ENCODE measurements at places on chromosomes 11 and 22.
A peak's percentile ranks its signal among the peaks of the same experiment; 100 is the strongest.

GRCh38 chr11:63879598-63880402 lies 37.2 kb downstream of the RCOR2 start:
- no peak for DNase-seq

DNA sequence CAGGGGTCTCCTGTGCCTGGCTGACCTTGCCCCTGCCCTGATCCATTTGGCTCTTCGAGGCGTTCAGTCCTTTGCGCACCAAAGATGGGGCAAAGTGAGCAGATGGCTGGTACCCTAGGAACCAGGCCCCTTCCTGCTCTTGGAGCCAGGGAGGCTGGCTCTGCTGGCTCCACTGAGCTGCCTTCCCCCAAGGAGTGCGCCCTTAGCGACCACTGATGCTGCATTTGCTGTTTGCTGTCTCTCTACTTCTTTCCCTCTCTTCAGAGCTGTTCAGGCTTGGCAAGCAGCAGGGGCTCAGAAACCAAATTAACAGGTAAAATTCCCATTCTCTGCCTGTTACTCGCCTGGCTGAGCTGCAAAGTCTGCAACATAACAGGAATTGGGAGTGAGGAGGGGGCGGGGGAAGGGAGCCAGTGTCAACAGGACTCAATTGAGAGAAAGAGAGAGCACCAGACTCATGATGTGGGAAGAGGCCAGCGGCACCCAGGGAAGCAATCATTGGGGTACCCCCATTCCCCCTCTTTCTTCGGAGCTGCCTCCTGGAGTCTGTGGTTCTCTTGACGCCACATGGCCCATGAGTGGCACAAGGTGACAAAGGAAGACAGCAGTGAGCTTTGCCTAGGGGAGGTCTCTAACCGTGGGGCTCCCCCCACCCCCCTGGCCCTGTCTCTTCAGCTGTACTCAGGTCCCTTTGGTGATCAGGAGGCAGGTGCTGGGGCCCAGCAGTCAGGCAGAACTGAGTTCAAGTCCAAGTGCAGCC lies 102.3 kb downstream of the TP53I11 start:
- no peak for DNase-seq

DNA sequence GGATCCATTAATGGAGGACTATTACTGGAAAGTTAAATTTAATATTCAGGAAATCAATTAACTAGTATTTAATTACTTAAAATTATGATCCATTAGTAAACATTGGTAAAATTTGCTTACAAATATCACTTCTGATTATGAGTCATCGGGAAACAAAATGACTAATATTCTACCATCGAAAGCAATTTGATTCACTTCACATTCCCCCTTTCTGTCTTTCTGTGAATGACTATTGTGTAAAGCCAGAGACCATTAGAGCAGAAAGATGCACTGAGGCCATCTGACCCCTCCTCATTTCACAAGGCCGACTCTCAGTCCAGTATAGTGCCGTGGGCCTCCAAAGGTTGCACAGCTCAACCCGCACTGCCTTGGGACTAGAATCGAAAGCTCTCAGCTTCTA lies 619.0 kb downstream of the OPCML start:
- DNase-seq = no peak

- DNase-seq = no peak
These were observed 10.9 kb downstream of the TUG1 start for GRCh38 chr22:30979932-30980331.

DNA sequence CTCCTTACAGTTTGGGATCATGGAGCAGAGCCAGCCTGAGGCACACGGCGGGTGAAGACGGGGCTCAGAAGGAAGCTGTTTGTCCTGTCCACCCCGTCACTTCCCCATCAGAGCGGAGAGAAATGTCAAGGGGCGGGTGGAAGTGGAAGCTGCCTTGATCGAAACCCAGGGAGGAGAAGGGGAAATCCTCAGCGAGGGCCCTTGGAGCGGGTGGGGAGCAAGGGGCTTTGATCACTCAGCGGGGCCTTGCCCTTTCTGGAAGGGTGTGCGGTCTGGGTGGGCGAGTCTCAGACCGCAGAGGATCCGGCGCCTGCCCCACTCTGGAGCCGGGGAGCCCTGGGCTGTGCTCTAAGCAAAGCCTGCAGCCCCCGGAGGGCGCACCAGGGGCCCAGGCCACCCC lies 320.4 kb downstream of the NTM start:
- DNase-seq = no peak

DNA sequence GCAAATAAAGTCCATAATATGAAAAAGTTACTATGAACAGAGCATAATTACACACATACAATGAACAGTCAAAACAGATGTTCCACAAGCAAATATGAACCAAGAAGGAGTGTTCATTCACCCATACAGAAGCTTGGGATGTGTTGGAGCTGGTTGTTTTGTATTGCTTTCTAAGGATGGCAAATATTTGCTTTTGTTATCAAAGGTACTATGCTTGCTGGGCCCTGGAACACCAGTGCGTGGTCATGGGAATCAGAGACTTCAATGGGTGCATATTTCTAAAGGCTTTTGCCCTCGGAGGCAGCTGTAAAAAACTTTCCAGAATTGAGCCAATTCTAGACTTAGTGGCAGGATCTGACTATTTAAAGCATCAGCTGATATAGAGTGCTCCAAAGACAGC lies 85.1 kb downstream of the BARX2 start:
- no peak for DNase-seq

DNA sequence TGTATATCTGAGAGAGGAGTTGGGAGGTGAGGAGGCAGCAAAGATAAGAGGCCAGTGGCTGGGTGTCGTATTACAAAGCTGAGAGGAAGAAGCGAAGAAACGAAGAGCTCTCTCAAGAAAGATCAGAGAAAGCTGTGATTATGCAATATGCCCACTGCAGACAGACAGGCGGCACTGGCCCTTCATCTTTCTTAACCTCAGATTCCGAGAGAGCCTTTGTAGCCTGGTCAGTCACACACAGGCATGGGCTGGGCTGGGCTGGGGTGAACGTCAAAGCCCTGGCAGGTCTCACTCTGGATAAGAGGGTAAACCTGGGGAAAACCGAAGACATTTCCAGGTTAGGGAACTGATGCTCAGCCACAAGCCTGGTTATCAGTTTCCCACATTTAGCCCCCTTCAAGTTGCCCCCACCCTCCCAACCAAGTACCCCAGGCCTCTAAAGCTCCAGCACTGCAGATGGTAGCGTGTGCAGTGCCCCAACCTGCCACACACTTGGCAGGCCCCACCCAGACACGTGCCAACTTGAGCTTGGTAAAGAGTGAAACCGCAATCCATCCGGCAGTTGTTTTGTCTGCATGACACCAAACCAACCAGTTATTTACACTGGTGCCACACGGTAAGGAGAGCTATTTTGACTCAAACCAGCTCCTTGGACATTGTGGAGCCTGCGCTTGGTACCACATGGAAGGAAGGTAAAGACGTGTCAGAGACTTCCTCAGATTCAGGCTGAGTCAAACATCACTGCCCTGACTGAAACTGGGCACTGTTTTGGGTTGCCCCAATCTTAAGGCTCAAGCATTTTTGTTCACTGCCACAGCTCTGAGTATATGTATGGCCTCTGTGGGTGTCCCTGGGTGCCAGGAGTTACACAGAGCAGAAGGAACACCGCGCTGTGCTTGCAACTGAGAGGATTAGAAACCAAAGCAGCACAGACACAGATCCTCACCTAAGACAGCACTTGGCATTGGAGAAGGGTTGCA lies 135.9 kb downstream of the FDX1 start:
- no peak for DNase-seq

- DNase-seq = no peak
These were observed 484.5 kb downstream of the MN1 start for GRCh38 chr22:27317096-27317495.

GRCh38 chr11:9003573-9004182 lies at the start of gene NRIP3:
TSS of gene NRIP3 (minus strand) at chr11:9004001. CDS start at chr11:9003935, 66 bp downstream.
- DNase-seq = peak; percentile 16

- no peak for DNase-seq
These were observed 182.6 kb downstream of the TRPC6 start for GRCh38 chr11:101401245-101401644.

DNA sequence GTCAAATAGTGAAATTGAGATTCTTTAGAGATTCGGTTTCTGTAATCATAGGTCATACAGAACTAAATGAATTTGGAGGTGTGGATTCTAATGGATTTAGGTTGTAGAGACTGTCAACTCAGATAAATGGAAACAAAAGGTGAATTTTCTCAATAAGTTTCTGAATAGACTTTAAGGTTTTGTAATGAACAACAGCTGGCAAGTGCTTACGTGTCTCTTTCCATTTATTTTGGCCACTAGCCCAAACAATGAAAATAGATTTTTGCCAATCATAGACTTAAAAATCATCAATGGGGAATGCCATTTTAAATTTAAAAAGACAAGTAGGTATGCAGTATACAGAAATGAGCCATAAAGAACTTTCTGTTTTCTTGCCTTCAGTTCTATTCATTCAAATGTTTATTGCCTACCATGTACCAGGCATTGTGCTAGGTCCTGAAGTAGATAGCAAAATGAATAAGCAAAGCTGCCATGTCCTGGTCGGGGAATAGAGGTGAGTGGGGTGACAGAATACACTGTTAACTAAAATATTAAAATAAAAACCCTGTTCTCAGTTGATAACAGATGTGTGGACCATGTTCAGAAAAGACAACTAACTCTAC lies 16.9 kb upstream of the TMEM135 start:
- DNase-seq = no peak

DNA sequence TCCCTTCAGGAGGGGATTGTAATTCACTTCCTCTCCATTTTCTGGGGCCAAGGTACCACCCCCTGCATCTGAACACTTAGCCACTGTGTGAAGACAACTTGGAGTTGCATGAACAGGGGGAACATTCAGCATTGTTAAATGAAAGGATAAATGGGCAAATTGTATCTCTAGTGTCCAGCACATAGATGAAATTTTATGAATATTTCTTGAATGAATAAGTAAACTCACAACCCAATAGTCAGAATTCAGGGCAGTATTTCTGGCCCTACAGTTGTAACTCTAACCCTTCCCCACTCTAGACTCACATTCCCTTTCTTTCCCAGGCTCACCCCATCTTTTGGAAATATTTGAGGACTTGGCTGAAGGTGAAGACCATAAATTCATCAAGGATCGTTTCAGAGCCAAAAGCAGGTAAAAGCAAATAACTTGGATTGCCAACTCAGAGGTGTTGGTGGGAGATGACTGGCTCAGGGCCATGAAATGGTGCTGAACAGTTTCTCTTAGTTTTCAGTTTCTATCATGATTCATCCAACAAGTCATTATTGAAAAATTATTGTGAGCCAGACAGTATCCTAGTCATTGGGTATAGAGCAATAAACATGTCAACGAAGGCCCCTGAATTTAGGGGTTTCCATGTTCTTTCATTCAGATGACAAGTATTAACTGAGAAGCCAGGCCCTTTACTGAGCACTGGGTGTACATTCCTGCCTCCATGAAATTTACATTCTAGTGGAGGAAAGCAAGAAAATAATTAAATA lies 33.3 kb upstream of the ZC3H12C start:
- DNase-seq = no peak

GRCh38 chr22:31960767-31961166 lies 16.4 kb downstream of the YWHAH start:
- no peak for DNase-seq

DNA sequence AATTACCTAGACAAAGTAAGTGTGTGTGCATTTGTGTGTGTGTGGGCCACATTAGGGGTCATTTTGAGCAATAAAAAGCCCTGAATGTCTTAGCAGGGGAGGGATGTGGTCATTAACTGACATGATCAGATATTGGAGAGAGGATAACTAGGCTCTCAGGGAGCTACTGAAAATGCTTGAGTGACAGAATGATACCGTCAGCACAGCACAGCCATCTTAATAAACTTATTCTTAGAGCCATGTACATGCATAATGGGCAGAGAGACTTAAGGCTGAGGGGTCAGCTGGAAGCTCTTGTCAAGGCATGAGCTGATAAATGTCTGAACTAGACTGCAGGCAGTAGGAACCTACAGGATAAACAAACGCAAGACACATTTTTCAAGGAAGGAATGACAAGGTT lies 239.1 kb upstream of the NCAM1 start:
- no peak for DNase-seq

DNA sequence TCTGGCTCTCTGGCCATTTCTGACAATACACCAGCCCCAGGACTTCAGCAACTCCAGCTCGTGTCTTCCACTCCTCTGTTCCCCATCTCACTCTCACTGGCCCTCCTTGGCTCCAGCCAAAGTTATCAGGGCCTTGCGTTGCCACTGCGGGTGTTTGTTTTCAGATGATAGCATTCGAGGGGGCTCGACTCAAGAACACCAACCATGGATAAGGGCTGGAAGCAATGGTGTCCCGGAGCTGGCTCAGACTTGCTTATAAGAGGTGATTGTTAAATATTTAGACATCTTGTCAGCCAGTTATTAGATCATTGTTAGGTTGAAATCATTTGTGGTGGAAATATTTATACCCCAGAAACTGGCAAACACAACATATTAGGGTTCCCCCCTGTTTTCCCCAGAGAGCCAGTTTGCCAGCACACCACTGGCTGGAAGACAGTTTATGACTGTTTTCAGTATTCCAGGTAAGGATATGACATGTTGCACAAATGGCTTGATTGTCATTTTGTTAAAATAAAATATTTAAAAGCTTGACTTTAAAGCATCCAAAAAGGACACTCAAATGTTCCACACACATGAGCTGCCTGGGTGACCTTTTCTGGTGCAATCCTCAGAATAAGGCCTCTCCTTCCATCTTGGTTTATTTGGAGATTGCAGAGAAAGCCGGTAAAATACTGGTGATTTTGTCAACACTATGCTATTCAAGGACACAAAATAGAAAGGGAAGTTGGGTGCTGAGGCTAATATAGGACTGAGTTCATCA lies 98.3 kb downstream of the FBXO7 start:
- DNase-seq = no peak

- no peak for DNase-seq
These were observed 535 bp downstream of the TRABD start for GRCh38 chr22:50186181-50186714.

GRCh38 chr22:40279017-40279416 lies 67.3 kb upstream of the ADSL start:
- no peak for DNase-seq

DNA sequence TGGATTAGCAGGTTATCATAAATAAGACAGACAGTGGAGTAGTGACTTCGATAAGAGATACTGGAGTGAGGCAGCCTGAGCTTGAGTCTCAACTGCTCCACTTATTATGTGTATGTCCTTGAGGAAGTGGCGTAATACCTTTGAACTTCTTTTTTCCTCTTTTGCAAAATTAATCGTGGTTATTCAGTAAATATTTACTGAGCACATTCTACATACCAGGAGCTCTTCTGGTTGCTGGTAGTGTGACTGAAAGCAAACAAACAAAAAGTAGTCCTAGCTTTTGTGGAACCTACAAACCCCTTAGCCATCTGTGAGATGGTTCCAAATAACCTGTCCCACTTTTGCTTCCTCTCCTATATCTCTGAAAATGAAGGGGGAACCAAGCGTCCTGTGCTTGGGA lies 125.6 kb upstream of the ASPHD2 start:
- no peak for DNase-seq

Measured in HAP-1 (cell line).